ENCODE measurements at places on chromosomes 12 and 14. TPM values are rescaled to one million over a fixed set of nuclear protein-coding genes. Genes with fewer than 3 reads are reported as not detected.

The PUS1 gene
- 10.9 TPM for total RNA-seq

The MYF6 gene
- 119 TPM for total RNA-seq

The RASSF9 gene
- total RNA-seq, result 0.05 TPM

The SLC7A8 gene
- total RNA-seq, result 4.8 TPM

The TRHDE gene
- total RNA-seq, result not detected

DNA sequence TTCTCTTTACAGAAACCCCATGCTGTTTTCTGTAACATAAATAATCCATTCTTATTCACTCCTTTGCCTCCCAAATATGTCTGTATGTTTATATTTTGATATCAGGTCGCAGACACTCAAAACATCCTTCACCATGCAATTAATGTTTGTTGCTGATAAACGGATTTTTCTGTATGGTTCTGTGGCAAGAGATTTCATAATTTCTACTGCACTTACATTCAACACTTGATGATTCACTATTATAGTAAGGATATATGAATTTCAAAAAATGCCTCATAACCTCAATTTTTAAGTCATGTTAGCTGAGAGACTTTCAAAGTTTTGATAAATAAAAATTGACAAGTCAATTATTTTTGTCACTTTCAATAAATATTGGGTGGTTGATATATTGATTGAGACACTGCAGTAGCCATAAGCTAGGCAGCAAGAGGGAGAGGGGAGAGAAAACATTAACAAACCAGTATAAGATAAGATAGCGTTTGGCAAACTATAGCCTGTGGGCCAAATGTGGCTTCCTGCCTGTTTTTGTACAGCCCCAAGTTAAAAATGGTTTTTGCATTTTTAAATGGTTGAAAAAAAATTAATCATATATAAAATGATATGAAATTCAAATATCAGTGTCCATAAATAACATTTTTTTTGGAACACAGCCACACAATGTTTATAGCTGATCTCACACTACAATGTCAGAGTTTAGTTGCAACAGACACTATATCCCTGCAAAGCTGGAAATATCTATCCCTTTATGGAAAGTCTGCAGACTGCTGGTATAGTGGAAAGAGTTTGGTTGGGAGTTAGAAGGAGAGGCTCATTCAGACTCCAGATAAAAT is 18.3 kb downstream of the ALDH6A1 start:
- no peak for DNase-seq

DNA sequence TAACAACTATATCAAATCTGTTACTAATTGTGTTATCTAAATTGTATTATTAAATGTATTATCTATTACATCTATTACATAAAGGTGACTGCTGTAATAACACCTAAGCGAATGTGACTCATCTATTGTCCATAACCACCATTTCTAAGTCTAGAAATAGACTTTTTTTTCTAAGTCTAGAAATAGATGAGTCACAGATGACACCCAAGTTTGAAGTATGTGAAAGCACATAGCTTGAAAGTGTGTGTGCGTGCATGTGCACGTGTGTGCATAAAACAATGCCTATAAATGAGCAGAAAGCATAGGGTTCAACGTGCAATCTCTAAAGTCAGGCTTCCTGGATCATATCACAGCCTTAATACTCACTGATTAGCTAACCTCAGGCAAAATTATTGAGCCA is 451.3 kb upstream of the USP15 start:
- DNase-seq, result no peak

- no peak for DNase-seq
Observed at GRCh38 chr12:97466000-97466399, 3.4 kb downstream of the RMST start.

DNA sequence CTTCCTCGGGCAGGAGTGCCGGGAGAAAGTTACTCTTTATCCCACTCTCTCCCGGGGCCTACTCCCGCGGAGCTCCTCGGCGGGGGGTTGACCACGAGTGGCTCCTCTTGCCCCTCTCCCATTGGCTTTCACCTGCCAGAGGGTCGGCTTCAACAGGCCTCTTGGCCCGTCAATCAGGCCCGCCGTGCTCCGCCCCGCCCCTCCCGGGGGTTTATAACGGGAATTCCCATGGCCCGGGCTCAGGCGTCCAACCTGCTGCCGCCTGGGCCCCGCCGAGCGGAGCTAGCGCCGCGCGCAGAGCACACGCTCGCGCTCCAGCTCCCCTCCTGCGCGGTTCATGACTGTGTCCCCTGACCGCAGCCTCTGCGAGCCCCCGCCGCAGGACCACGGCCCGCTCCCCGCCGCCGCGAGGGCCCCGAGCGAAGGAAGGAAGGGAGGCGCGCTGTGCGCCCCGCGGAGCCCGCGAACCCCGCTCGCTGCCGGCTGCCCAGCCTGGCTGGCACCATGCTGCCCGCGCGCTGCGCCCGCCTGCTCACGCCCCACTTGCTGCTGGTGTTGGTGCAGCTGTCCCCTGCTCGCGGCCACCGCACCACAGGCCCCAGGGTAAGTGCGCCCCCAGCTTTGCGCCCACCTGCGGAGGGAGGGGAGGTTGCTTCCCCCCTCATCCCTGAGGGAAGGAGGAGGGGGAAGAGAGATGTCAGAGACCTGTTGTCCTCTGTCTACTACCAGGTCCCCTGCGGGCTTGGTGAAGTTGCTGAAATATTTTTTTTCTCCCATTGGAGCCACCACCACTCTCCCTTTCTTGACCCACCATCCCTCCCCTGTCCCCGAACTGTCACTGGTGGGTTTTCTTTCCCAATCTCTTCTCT is at the start of gene SMOC1:
Gene SMOC1 (plus strand): TSS at position 242 of the 869 bp plus-strand sequence. CDS start 263 bp downstream, at position 505.
- no peak for DNase-seq

- DNase-seq, result no peak
Observed at GRCh38 chr12:75881920-75882319, 149.7 kb downstream of the PHLDA1 start.

DNA sequence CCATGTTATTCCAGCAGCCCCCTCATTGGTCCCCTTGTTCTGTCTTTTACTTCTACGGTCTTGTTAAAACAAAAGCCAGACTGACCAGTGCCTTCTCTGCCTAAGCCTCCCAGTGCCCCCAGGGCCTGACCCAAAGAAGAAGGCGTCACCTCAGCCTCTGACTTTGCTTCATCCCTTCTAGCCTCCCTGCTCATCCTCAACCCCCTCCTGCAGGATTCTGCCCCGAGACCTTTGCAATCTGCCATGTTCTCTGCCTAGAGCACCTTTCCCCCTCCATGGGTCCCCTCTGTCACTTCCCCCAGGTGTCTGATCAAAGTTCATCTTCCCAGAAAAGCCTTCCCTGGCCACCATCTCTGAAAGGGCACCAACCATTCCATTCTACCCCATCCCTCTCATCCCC is 7.9 kb upstream of the RBM19 start:
- DNase-seq, result no peak

- peak; percentile 79 for DNase-seq
Observed at GRCh38 chr14:103623883-103624482, 5.0 kb upstream of the KLC1 start.

- no peak for DNase-seq
Observed at GRCh38 chr12:3102771-3103410, 25.7 kb downstream of the TSPAN9 start.

DNA sequence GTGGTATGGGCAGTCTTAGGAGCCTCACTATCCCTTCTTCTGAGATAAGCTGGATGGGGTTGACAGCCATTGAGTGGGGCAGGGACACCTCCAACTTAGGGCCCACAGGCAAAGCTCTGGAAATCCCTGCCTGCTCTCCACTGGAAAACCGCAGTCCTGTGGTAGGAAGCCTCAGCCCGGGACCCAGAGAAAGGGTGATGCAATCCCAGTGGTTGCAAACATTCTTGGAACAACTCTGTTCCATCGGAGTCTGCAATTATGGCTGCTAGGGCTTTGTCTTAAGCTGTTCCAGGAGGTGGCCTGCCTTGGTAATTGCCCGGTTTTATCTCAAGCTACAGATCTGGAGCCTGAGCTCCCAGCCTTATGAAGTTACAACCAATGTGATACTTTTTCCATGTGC is 133.4 kb downstream of the DICER1 start:
- DNase-seq, result peak; percentile 53

GRCh38 chr12:11981121-11981733 is 89.5 kb upstream of the BCL2L14 start:
- DNase-seq, result peak; percentile 22

DNA sequence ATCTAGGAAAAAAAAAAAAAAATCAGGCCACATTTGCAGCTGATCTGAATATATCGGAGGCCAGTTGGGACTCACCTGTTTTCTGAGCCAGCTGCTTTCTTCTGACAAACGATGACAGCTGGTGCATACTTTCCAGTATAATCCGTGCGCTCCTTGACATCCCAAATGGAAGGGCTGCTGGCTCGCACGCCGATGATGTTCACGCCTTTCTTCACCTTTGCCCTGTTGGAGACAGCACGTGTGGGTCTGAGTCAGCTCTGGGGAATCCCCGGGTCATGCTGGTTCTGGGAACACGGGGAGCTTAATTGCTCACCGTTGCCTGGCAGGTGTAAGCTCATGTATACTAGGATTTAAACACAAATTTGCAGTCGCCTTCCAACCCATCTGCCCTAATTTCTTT is 372.8 kb downstream of the TMEM132D start:
- DNase-seq, result peak; percentile 1

GRCh38 chr12:131808744-131809371 is 19.3 kb upstream of the MMP17 start:
- no peak for DNase-seq

DNA sequence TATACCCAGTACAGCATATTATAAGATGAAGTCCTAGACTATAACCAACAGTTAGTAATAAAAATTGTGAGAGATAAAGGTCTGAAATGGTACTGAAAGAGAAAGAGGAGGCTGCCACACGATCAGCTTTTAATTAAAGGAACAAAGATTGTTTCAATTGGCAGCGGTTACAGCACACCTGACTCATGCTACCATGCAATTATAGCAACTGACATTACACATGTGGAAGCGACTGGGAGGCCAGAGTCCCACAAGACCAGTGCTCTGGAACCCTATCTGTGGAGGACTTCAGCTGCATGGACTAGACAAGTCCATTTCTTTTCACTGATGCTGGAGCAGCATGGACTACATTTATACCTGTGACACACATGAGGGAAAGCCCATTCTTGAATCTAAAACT is 55.2 kb downstream of the SEL1L start:
- DNase-seq, result peak; percentile 74

DNA sequence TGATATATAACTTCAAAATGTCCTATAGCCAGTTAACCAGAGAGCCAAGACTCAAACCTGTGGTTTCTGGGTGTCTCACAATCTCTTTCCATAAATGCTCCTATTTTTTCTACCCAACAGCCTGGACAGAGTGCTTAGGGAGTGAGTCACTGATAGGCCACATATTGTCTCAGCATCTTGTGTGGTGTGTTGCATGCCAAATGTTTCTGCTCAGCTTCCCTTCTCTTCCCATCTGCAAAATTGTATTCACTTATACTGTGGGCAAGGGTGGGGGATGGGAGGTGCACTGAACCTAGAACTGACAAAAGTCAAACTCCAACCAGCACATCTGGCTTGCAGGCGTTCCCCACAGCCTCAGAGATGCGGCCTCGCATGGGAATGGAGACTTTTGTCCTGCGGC is 123.3 kb downstream of the KCNA5 start:
- peak; percentile 90 for DNase-seq

- DNase-seq, result peak; percentile 27
Observed at GRCh38 chr12:501722-502447, 42.1 kb downstream of the B4GALNT3 start.

DNA sequence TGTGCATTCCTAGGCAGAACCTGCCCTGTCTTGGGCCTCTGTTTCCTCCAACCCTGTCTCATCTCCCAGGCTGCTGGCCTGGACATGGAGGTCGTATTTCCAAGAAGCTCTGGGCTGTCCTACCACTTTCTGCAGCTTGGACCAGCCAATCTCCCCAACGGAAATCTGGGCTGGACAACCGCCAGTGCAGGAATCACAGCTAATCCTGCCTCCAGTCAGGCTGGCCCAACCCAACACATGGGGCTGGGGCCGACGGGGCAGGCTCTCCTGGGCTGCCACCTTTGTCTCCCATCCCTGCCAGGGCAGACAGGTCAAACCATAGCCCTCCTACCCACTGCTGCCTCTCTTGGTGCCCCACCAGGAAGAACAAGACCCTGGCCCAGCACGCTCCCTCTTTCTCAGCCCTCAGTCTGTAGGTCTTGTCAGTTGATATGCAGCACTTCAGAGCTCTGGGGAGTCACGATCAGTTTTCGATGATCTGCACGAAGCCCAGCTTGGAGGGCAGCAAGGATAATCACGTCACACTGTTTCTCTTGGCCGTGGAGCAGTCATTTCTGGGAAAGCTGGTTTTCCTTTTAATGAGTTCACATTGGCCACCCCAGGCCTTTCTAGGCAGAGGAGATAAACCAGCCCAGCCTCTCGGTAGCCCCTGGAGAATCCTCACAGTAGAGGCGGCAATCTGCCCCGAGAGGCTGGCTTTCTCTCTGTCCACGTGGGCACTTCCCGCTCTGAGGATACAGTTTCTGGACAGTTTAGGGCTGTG is 195.2 kb upstream of the PRMT8 start:
- no peak for DNase-seq

- DNase-seq, result no peak
Observed at GRCh38 chr12:42730291-42730690, 140.7 kb upstream of the PRICKLE1 start.

- DNase-seq, result peak; percentile 12
Observed at GRCh38 chr12:9651265-9651729, 18.2 kb upstream of the CLEC2D start.

DNA sequence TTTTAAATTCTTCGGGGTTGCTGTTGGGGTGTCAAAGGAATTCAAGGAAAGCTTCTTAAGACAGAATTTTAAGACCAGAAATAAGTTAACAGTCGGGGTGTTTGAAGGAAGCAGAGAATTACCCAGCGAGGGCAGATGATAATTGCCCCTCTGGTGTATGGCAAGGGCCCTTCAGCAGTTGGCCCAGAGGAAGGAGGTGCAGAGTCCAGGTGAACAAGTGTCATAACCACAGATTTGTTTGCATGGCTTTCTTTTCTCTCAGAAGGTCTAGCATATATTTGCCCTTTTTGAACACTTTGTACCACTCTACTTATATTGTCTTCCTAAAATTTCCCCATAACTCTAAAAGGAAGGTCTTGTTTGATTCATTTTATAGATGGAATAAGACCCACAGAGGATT is 1.8 kb downstream of the PDE6H start:
- no peak for DNase-seq

DNA sequence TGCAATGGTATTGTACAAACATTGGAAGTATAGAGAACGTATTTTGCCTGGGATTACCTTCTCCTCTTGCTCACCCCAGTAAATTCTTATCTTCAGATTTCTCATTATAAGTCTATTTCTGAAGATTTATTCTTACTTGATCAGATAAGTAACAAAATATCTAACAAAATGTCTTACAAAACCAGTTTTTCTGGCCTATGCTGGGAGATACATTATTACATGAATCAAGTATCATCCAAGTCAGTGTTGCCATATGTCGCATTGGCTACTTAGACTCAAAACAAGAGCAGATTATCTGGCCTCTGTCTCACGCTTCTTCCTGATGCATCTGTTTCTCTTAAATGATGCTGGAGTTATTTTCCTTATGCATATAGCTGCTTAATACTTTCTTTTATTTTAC is 408.5 kb downstream of the CCER1 start:
- DNase-seq, result no peak

DNA sequence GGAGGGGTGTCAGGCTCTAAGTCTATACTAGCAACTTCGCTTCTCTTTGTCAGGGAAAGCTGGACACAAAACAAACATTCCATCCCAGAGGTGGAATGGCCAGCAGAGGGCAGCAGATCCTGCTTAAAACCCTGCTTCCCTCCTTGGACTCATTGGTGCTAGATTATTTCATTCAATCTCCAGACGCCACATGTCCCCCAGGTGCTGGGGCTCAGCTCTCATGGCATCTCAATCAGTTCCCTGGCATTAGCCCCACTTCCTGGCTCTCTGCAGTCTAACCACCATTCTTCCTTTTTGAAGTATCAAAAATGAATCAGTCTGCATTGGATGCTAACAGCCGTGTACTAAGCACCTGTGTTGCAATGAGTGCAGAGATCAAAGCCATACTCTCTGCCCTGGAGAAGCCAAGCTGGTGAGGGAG is 8.1 kb upstream of the PPP1R1A start:
- DNase-seq, result peak; percentile 77

All from myocyte (in vitro differentiated cells).